ENCODE measurements at places on chromosomes 7 and 10. TPM values are rescaled to one million over a fixed set of nuclear protein-coding genes. Genes with fewer than 3 reads are reported as not detected.

DNA sequence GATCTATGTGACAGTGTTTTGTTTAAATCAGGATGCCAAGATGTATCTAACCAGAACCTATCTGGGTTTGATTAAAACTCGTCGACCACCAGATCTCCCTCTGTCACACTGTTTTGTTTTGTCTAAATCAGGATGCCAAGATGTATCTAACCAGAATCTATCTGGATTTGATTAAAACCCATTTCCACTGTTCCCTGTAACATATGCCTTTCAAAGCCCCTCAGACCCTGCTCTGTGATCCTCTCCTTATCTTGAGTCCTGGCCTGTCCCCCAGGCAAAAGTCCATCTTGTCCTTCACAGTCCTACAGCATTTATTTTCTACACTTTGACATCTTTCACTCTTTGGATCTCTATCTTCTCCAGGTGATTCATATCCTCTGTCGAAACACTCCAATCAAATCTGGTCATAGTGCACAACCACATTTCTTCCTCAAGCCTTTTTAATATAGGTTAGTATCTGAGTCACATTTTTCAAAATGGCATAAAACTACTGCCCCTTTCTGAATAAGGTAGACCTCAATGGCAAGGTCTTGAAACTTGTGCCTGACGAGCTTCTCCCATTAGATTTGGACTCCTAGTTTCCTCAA, 32.5 kb downstream of the ERLIN1 start:
- DNase-seq: no peak

GRCh38 chr10:21920633-21921032, 82.9 kb downstream of the DNAJC1 start:
- DNase-seq: no peak

DNA sequence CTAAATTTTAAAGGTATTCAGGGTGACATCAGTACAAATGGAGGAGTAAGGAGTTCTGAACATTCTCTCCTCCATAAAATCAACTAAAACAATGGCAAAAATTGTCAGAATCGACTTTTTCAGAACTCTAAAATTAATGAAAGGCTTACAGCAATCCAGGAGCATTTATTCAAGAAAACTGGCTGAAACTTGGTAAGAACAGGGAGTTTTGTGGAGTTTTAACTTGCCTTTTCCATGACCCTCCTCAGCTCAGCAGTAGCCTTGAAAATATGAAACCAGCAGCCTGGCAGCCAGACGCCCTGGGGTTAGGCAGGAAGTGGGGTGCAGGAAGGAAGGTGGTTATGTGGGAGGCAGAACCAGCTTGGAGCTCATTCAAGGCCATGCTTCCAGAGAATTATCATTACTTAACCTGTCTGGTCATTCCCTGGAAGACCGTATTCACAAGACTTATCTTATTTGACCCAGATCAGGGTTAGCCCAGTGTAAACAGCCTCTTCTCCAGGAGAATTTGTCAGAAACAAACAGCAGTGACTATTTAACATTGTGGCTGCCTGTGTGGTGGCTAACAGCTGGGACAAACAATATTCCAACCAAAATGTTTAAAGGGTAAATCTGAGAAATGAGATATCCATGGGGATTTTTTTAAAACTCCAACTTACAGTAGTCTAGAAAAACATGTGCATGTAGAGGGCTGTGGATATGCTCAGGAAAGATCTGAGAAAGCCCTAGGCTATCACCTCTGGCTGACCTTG, 75.7 kb upstream of the MACROH2A2 start:
- no peak for DNase-seq

DNA sequence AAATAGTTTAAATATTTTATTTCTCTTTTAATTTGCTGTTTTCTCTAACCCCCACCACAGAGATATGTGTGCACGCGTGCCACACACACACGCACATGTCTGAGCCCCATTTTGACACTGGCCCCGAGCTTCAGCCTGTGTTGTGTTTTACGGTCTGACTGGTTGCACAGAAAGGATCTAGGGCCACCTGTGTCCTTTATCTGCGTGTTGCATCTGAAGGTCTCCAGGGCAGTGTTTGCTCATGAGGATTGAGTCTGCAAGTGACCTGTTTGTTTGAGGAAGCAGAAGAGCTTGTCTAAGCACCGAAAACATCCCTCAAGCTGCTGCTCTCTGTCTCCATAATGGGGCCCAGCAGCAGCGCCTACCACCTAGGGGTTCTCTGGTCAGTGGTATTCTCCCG, 266.4 kb upstream of the LYZL1 start:
- peak; percentile 7 for DNase-seq

DNA sequence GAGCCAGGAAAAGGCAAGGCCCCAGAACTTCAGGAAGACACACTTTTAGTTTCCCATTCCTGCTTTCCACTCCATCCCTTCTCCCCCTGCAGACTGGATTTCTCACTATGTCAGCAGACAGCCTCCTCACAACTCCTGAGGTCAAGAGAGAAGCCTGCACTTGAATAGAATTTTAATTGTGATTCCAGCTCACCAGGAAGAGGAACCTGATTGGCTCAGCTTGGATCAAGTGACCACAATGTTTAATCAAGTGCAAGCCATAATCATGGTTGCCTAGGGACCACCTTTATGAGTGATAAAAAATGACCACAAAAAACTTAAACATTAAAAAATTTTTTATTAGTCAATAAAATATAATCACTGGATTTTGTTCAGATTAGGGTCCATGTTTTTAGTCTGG, 244.7 kb upstream of the RHOBTB1 start:
- DNase-seq: no peak

DNA sequence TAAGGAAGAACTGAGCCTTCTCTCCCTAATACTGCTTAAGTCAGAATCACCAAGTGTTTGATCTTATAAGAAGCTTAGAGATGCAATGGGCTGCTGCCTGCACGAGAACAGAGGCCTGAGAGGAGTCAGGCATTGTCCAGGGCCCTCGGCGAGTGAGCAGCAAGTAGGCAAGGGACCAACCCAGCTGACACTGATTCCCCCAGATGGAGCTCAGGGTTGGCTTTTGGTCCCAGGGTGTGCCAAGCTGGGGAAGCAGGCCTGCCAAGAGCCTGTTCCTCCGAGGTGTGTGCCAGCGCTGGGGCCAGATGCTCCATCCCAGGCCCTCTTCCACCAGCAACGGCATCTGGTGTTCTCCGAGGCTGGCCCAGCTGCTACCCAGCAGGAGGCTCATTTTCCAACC, 222.0 kb upstream of the ZMIZ1 start:
- DNase-seq: no peak

DNA sequence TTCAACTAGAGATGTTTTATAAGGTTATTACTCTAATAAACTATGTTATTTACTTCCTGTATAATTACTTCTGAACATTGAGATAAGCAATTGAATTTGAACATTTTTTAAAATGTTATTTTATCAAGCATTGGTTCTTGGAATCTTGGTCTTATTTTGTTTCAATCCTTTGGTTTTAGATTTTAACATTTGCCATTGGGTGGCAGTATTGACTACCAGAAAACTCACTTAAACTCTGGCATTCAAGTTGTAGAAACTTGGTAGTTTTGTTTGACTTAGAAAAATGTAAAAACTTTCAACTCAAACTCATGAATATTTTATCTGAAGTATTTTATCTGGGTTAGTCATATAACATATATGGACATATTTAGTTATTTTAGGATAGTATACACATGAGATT, 48.1 kb downstream of the ATRNL1 start:
- no peak for DNase-seq

GRCh38 chr7:113076703-113077102, 9.9 kb downstream of the GPR85 start:
- no peak for DNase-seq

DNA sequence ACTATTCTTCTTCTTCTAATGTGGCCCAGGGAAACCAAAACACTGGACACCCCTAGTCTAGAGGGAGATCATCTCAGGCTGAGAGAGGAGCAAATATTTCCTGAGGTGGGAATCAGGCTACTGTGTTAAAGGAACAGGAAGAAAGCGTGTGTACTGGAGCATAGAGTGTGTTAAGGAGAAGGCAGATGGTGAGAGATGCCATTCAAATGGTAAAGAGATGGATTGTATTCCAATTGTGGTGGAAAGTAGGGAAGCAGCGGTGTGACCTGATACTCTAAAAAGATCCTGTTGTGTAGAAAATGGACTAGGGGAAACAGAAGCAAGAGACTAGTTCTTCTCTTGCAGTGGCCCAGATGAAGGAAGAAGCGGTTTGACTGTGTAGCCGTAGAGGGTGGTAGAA, 31.2 kb downstream of the RAB18 start:
- no peak for DNase-seq

DNA sequence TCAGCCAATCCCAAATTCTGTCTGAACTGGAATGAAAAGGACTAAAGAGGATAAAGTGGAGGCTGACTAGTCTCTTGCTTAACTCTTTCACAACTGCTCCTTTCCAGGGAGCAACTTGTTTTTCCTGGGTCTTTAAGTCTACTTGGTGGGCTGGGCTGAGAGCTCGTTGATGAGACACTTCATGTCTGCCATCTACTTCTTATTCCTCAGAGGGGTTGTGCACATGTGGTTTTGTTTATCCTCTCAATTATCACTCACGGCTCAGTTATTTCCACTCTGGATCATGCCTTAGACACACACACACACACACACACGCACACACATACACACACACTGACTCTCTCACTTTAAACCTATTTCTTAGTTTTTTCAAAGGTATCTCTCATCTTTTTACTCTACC, 298.6 kb upstream of the MTPN start:
- no peak for DNase-seq

- DNase-seq: no peak
These were observed 54.3 kb downstream of the ZNF438 start for GRCh38 chr10:30977385-30977784.

- no peak for DNase-seq
These were observed 9.2 kb downstream of the NEBL start for GRCh38 chr10:20887706-20888555.

GRCh38 chr10:58336242-58336641, 1.4 kb downstream of the UBE2D1 start:
- DNase-seq: no peak

- DNase-seq: no peak
These were observed 114.9 kb downstream of the BUB3 start for GRCh38 chr10:123269017-123269552.

- DNase-seq: no peak
These were observed 11.6 kb downstream of the NAMPT start for GRCh38 chr7:106273009-106273668.

GRCh38 chr10:32227802-32228201, 119.2 kb downstream of the EPC1 start:
- no peak for DNase-seq

- DNase-seq: peak; percentile 42
These were observed 77.3 kb downstream of the PARD3 start for GRCh38 chr10:34737772-34738169.

- DNase-seq: no peak
These were observed 13.6 kb upstream of the KCND2 start for GRCh38 chr7:120259386-120259785.

DNA sequence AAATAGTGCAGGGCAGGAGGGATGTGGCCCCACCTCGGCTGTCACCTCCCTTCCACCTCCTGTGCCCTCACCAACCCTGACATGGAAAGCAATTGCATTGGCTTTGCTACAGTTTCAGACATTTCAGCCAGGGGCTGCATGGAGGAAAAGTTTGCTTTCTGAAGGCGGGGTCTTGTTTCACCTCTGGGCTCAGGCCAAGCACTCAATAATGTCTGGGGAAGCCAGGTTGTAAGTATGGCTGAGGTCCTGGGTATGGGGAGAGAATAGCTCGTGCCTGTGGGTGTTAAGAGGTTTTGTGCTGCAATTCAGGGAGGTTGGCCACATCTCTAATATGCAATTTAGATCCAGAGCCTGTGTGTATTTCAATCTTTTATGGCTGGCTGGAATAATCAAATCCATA, 238.4 kb upstream of the MKI67 start:
- DNase-seq: no peak

DNA sequence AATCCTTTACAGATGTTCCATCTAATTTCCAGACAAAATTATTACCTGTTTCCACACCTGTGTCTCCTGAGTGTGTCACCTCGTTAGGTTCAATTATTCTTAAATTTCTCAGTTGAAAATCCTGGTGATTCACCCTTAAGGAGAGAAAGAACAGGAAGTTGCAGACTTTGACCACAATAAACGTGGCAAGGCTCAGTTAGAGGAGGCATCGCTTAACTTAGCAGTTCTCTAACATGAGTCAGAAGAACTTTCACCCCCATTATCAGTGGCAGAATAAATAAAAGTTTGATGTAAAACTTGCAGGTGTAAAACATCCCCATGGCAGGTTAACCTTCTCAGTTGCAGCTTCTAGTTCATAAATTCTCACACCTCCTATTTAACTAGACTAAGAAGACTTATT, 8.3 kb downstream of the XPNPEP1 start:
- DNase-seq: no peak

GRCh38 chr7:48595756-48596155, 328.6 kb upstream of the CDC14C start:
- DNase-seq: no peak

- DNase-seq: no peak
These were observed 79.5 kb downstream of the CUX1 start for GRCh38 chr7:101896941-101897340.

DNA sequence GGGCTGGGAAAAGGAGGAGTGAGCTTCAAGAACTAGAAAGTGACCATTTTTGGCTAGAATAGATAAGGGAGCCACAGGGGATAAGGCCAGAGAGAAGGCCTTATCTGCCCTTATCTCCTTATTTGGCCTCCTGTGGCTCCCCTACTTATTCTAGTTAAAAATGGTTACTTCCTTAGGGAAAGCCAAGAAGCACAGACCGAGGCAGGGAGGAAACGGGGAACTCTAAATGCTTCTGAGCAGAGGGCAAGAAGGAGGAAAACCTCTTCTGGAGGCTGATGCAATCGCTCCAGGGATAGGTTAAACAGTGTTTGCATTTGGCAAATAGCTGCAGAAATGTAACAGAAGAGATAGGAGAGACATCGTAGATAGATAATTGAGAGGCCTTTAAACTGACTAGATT, 18.6 kb downstream of the NRP1 start:
- DNase-seq: no peak

DNA sequence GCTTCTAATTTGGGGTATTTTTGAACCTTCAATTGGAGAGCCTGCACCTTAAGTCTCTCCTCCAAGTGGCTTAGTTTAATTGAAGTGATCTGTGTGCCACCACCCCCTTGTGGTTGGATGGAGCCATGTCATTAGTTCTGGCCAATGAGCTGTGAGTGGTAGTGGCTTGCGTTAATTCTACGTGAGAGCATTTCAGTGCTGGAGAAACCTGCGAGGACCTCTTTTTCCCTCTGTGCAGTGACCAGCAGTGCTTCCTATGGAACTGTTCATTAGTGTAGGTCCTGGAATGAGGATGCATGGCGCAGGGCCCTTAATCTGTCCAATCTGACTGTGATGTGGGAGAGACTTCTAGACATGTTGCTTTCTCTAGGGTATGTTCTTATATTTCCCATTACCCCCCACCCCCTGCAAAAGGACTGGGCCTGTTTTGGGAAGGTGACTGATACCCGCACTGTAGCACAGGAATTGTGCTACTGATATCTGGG, 3.8 kb downstream of the HILPDA start:
- DNase-seq: peak; percentile 83

The RPEL1 gene
- total RNA-seq: not detected

The SHH gene
- total RNA-seq: 4.6 TPM

The POLR2J gene
- 40.9 TPM for total RNA-seq

The TAF5 gene
- 26.0 TPM for total RNA-seq

The NODAL gene
- total RNA-seq: 151 TPM

The NRCAM gene
- total RNA-seq: 0.38 TPM

The PRSS1 gene
- total RNA-seq: 0.96 TPM

The SORBS1 gene
- total RNA-seq: 12.7 TPM

The ABCC2 gene
- 0.44 TPM for total RNA-seq

The CPA4 gene
- total RNA-seq: not detected

The GNAI1 gene
- total RNA-seq: 35.3 TPM

The CNNM1 gene
- total RNA-seq: 0.66 TPM

The STAG3 gene
- total RNA-seq: 10.3 TPM

The FGL2 gene
- not detected for total RNA-seq

The KIAA1549 gene
- 6.0 TPM for total RNA-seq

The TLX1 gene
- 0.11 TPM for total RNA-seq

The TIAL1 gene
- total RNA-seq: 65.9 TPM

The FFAR4 gene
- total RNA-seq: not detected

Measured in H7 (cell line).